Stimulated activated CD4-positive, alpha-beta T cell treated with anti-CD3 and anti-CD28 coated beads, TNF-alpha, amount 100 ng/mL, for 48 hours (primary cell): ENCODE measurements at places on chromosomes 1 and 21.

GRCh38 chr1:45010855-45011811, at the start of gene HECTD3:
HECTD3 (minus strand) TSS chr1:45011324; CDS start chr1:45011257, 67 bp downstream.
- peak; percentile 52 for DNase-seq

DNA sequence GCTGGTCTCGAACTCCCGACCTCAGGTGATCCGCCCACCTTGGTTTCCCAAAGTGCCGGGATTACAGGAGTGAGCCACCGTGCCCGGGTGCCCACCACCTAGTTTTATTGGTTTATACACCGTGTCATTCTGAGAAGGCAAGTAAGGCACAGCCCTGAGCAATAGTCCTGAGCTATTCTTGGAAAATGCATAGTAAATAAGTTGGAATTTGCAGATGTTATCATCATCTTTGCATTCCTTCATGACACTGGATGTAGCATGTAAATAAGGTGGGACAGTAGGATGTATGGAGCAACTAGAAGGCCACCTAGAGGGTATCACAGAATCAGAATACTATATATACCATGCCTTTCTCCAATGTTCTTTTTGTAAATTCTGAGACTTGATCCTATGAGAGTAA, 11.0 kb downstream of the TOR1AIP2 start:
- DNase-seq, result no peak

DNA sequence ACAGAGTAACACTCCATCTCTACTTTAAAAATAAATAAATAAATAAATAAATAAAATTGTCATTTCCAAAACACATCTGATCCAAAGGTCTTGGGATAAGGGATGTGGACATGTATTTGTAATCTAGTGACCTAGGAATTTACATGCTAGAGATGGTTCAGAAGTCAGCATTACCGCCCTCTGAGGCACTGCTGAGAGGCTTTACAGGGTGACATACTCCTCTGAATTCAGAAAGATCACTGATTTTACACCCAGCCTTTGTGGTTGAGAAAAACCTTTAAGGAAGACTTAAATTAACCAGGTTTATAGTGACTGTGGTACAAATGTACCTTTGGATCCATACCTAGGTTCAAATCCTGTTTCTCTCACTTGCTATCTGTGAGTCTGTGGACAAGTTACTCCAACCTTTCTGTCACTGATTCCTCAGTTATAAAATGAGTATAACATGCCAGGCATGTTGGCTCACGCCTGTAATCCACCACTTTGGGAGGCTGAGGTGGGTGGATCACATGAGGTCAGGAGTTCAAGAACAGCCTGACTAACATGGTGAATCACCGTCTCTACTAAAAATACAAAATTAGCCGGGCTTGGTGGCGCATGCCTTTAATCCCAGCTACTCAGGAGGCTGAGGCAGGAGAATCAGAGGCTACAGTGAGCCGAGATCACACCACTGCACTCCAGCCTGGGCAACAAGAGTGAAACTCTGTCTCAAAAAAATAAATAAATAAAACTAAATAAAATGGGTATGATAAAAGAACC, 20.1 kb downstream of the OSBPL9 start:
- no peak for DNase-seq

DNA sequence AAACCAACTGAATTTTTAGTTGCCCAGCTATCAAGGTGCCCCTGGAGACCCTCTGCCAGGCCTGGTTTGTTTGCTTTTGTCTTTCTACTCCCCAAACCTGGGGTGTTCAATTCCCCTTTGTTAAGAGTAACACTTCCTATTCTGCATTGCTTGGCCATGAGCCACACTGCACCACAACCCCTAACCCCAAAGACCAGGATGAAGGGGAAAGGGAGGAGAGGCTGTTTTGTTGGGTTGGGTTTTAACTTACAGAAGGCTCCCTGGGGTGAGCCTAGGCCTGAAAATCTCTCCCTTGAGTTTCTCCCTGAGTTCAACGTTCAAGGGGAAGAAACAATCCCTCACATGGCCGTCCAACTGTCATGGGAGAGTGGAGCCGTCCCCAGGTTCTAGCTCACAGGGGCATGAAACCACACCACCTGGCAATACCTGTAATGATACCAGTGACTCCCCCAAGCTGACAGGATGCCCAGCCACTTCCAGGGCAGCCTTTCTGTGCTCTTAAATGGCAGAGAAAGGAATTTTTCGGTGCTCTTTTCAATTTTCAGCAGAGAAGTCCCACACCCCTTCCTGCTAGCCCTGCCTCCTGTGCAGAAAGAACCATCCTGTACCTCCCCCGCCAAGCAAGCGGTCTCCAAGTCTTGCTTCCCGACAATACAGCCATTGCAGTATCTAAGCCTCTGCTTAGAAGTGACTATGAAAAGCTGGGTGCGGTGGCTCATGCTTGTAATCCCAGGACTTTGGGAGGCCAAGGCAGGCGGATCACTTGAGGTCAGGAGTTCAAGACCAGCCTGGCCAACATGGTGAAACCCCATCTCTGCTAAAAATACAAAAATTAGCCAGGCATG, 14.9 kb downstream of the SLC45A3 start:
- DNase-seq, result no peak

DNA sequence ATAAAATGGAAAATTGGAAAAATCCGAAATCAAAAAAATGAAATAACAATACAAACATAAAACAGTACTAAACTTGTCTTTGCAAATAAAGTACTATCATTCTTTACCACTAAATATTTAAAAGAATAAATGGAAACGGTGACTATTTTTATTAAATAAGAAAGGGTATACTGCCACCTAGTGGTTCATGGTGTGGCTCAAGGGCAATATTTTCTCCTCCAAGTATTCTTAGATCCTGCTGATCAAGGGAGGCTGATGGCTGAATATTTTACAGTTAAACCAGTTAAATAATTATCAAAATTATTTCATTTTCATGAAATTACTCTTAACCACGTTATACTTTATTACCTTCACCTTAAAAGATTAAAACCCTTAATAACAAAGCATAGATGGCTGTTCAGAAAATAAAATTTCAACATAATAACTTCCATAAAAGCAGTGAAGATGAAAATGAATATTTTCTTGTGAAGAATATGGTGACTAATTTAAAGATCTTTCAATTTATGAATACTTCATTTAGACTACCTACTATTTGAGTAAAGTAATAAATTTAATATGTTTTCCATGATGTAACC, 1793.9 kb downstream of the NCAM2 start:
- DNase-seq, result no peak

DNA sequence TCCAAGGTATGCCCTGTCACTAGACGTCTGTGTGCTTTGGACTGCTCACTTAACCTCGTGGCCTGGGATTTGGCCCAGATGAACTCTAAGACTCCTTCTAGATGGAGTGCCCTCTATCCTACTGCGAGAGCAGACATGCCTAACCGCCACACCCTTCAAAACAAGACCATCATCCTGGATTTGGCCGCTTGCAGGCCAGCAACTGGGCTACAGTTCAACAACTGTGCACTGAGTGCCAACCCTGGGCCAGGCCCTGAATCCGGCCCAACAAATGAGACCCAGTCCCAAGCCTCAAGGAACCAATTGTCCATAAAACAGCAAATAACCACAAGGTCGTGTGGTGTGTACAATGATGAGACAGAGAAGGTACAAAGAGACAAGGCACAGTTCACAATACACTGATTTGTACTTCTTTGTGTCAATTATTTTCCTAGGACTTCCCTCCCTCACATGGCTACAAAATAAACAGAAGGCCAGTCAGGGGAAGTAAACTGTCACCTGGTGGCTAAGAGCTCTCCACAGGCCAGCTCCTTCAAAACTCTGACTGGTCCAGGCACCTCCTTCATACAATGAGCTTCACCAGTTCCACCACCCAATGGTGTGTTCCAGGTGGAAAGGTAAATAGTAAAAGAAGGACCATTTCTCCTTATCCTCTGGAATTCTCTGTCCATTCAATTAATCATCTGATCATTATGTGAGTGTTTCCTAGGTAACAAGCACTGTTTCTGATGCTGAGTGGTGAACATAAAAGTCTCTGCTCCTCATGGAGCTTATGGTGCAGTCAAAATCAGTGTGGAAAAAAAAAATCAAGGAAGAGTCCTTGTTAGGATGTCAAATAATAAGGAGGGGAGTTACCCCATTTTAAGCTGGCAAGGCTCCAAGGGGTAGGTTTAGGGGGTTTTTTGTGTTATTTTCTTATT, 60.4 kb downstream of the CAPZB start:
- DNase-seq, result no peak

DNA sequence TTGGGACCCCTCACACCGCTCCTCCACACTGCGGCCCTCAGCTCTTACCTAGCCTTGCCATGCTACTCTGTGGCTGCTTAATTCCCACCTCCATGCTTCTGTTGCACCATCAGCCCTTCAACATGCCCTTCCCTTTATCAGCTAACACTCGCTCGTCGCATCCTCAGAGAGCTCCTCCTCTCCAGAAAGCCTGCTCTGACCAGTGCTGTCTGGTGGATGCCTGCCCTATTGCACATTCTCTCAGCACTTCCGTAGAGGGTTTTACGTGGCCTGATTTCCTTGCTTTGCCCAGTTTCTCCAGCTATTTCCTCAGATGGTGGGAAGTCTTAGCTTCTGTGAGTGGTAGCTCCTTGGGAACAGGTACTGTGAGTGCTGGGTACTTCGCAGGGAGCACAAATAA, 10.3 kb upstream of the LAD1 start:
- DNase-seq, result no peak

DNA sequence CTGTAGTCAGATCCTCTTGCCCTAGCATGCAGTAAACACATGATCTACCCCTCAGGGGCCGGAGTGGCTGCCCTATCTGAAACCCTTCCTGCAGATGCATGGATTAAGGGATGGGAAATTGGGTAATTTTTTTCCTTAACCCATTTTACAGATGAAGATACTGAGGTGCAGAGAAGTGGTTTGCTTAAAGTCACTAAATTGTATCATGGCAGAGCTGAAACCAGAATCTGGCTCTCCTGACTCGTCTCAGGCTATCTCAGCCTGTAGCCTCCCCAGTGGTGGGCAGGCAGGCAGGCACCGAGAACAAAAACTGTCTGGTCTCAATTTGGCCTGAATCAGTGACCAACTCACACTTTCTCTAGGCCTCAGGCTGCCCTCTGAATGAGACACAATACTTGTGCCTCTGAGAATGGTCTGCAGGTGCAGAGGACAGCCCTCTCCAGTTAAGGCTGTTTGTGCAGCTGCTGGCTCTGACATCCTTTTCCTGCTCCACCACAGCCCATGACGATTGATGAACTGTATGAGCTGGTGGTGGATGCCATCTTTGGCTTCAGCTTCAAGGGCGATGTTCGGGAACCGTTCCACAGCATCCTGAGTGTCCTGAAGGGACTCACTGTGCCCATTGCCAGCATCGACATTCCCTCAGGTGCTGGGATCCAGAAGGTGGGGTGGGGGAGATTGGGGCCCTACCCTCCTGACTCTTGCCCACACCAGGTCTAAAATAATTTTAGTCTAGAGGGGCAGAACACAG, 1.5 kb downstream of the NAXE start:
- DNase-seq, result no peak
